Adrenal gland (tissue), 19 donors: ENCODE measurements at places on chromosomes 11 and 22.

DNA sequence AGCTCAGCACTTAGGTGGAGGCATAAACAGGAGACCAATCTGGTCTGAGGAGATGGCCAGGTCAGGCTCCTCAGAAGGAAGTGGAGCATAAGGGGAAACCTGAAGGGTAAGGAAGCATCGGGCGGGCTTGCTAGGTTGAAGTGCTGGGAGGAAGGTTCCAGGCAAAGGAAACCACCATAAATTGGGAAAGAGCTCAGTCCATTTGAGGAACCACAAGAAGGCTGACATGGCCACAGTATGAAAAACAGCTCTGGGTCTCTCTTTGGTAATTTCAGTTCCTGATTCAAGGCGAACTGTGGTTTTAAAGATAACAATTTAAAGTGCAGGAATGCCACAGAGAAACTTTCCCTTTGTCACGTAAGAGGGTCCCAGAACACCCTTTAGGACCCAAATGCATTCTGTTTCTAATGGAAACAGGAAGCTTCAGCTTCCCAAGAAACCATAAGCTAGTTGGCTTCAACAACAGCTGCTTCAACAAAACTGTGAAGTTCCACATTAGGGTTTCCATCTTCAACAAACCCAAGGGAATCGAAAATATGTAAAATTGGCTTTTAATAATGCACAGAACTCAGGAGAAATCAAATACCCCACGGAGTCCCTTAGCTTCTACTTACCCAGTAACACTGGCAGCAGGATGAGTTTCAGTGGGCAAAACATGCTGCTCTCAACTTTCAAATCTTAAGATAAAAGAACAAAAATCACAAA lies 10.4 kb downstream of the JAML start:
- DNase-seq: no peak

- no peak for DNase-seq
These were observed 7.3 kb downstream of the CD6 start for GRCh38 chr11:60978546-60979380.

DNA sequence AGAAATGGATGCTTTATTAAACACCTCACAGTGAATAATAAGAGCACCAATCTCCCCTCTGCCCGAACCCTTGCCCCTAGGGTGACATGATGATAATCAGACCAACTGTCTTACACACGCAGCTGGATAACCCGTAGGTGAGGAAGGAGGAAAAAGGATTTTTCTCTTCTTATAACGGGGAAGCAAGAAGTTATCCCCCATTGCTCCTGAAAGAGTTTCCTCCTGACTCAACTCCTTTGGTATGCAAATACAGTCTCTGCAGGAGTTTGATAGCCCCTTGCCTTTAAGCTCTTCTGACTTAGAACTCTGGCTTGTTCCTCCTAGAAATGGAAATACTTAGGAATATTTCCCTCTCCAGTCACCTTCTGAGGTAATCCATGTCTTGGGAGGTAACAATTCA lies 455.8 kb downstream of the TMEM135 start:
- no peak for DNase-seq

DNA sequence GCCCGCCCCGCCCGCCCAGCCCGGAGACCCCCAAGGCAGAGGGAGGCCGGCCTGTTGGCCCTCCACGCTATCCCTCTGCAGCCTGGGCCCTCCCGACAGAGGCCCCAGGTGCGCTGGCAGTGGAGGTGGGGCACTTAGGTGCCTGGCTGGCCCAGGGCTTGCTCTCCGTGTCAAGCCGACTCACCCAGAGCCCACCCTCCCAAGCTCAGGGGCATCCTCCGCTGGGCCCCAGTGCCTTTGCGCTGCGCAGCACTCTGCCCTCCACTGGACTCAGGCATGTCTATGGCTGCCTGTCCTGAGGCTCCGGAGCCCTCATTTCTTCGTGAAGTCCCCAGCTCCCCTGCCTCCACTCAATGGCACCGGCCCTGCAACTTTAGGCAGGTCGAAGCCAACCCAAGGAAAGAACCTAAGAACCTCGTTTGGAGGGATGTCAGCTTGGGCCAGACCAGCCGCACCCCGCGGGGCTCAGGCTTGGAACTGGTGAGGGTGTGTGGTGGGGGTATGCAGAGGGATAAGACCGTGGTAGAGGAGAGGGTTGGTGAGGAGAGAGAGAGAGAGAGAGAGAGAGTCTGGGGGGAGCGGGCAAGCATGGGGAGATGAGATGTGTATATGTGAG lies 6.1 kb downstream of the SMIM45 start:
- DNase-seq: no peak

DNA sequence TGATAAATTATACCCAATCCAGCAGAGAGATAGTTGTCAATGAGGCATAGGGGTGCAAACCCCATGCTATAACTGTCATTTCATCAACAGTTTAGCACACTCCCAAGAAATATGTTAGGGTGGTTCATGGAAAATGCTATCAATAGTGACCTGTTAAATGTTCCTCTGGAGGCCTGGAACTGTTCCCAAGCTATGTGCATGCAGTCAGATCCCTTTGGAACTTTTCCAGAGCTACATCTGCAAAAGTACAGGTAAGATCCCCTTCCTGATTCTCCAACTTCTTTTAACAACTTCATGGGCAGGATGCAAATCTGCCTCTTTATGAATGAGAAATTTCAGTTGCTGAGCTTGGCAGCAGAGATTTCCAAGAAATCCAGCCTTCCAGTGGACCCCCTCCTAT lies 27.2 kb downstream of the ABTB2 start:
- DNase-seq: no peak

DNA sequence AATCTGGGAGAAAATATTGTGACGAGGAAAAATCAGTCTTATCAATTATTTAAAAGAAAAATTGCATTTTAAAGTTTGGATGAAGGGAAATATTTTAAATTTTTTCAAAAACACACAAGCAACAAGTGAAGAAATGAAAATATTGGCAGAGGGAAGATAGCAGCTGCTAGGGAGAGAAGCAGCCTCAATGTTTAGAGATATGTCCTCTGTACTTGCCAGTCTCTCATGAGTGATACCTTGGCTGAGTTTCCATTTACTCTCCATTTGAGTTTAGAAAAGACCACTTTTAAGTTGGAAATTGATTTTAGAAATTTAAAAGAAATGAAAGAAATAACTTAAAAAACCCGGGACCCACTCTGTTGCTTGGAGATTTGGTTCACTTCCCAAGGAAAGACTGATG lies 88.6 kb upstream of the DBX1 start:
- no peak for DNase-seq

GRCh38 chr22:24507716-24508115 lies 12.6 kb downstream of the UPB1 start:
- no peak for DNase-seq

DNA sequence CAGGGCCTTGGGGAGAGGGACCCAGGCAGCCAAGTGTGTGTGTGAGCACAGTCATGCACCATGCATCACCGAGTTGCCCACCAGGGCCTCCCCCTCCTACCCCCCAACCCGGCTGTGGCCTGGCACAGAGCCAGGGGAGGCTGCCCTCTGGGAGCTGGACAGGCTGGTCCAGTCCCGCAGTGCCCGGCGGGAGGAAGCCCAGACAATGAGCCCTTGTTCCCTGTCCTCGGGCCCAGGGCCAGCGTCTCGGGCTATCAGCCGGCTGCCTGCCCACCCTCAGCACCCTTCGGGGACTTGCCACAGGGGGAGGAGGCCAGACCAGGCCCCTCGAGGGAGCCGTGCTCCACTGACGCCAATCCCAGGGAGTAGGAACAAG lies 4.5 kb downstream of the LRRC75B start:
- no peak for DNase-seq

- DNase-seq: no peak
These were observed 9.9 kb downstream of the B3GAT1 start for GRCh38 chr11:134401825-134402809.

DNA sequence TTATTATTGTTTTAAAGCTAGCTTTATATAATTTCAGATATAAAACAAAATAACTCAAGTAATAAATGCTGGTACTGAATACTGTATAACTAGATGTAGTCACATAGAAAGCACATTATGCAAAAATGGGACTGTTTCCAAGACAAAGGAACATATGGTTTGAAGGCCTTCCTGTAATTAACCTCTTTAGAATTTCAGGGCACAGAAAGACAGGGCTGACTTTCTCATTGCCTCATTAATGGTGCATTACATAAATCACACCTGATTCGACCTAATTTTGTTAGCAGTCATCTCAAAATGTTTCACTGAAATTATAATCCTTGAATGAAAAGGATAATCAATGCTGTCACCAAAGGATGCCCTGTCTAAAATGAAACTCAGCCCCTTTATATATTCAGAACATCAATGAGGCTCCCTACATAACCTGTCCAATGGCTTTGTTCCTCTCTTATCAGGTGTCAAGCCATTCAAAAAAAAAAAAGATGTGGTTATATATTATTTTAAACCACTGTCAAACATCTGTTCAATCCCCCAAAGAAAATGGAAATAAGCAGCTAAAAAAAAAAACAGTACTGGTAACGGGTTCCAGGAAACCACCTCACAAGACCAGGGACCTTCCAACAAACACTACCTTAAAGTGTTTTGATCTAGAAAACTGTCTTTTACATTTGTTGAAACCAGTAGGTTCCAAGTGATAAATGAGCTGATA lies 77.4 kb downstream of the FAM168A start:
- no peak for DNase-seq

DNA sequence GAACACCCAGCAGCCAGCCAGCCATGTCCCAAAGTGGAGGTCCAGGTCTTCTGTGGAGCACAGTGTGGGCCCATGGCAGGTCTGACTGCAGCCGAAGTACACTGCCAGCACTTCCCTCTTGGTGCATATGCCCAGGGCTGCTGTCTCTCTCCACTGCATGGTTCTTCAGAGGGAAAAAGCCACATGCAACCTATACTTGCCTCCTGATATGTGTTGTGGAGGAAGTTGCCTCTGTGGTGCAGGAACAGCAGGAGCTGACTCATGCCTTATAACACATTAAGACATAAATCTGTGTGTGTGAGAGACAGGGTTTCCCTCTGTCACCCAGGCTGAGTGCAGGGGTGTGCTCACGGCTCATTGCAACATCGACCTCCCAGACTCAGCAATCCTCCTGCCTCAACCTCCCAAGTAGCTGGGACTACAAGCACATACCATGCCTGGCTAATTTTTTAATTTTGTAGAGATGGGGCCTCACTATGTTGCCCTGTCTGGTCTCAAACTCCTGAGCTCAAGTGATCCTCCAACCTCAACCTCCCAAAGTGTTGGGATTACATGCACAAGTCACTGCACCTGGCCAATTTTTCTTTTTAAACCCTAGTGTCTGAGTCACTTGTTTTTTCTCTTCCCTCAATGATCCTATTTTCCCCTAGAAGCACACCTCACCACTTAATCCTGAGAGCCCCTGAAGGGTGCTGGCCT lies 98.8 kb downstream of the MPPED2 start:
- DNase-seq: peak; percentile 58

- no peak for DNase-seq
These were observed 68.8 kb downstream of the SNX19 start for GRCh38 chr11:130847517-130847916.

- DNase-seq: no peak
These were observed 828.1 kb upstream of the FAT3 start for GRCh38 chr11:91396236-91397133.

DNA sequence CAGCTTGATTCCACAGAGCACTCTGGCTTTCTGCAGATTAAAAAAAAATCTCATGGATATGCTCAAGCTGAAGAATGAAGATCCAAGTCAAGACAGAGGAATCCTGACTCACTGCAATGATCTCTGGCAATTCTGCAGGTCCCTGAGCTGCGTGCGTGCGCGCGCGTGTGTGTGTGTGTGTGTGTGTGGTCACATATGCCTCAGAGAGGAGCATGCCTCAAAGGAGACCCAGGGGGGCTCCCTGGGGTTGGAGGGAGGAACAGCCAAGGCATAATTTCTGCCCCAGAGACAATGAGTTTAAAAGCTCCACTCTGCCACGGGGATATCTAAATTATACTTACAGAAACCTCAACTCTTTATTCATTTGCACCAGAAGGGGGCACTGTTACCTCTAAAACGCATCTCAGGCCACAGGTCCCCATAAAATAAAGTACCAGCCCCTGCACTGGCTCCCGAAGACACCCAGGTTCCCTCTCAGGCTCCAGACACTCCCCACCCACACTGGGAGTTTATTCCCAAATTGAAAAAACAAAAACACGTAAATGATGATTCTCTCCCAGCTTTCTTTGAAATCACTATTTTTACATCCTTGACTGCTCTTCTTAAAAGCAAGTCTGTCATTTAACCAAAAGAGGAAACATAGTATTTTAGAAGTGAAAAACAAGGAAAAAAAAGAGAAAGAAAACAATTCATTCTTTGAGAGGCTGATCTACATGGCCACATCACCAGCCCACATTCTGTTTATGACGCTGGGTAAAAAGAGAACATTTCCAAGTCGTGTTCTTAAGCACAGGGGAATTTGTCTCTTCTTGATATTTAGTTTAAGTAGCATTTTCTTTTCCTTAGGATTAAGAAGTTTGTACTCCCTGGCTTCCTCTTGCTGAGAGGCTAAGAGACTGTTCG lies 401.0 kb downstream of the LARGE1 start:
- DNase-seq: peak; percentile 26

DNA sequence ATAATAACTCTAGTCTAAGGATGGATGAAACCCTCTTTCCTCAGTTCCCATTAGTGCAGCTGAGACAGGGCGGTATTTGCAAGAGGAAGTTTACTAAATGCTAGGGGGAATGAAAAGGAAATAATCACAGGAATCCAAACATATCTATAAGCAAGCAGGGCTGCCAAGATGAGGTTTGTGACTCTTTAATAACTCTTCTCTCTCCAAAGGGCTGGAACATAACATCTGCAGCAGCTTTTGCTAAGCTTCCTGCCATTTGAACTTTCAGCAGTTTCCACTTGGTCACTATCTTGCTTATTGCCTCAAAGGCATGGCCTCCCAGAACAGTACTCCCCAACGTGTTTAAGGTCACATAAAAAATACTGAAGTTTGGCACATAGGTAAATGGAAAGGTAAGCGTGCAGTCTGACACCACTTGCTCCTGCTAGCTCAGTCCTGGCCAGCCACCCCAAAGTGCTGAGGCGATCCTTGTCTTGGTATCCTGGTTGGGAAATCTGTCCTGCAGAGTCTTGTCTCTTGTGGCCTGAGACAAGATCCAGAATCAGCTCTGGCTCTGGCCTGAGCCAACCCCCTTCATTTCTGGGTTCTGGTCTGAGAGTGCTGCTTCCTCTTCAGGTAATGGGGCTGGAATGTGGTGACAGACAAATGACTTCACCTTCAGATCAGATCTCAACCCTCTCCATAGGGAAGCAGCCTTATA lies 81.8 kb downstream of the KCNC1 start:
- no peak for DNase-seq

GRCh38 chr11:50412832-50413231 lies 380.2 kb downstream of the OR4C45 start:
- DNase-seq: no peak

- no peak for DNase-seq
These were observed 23.7 kb downstream of the TANGO2 start for GRCh38 chr22:20044495-20045151.

GRCh38 chr22:27125539-27125938 lies 468.2 kb downstream of the MIAT start:
- DNase-seq: no peak

- peak; percentile 69 for DNase-seq
These were observed 748 bp downstream of the RAB30 start for GRCh38 chr11:83070731-83071566.

DNA sequence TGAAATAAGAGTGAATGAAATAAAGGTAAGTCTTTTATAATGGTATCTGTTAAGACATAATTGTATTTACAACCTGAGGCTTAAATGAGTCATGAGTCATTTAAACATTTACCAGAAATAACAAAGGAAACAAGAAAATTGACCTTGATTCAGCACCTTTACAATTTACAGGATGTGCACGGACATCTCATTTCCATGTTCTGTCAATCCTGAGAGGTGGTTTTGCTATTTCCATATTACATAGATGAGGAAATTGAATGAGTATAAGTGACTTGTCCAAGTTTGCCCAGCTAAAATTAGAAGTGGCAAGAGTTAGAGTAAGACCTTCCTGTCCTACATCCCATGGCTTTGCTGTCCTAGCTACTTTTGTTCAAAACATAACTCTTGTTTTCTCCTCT lies 89.1 kb downstream of the TRIM44 start:
- DNase-seq: no peak
